ENCODE measurements at places on chromosomes 2 and 18.

DNA sequence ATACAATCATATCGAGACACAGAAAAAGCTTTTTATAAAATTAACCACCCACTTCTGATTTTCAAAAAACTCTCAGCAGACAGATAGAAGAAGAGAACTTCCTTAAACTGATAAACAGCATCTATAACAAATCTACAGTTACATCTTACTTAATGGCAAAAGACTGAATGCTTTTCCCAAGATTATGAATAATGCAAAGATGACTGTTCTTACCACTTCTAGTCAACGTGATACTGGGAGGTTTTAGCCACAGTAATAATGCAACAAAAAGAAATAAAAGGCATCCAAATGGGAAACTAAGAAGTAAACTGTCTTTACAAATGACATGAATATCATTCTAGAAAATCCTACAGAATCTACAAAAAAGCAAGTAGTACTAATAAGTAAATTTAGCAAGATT is 58.0 kb upstream of the TMEM247 start:
- H3K27ac ChIP-seq = no peak overlapping the region
- no peaks in the 10 kb centered on the region for H3K27me3 ChIP-seq
- no peaks in the 10 kb centered on the region for H3K4me1 ChIP-seq
- DNase-seq = no peak
- no peak overlapping the region for H3K4me3 ChIP-seq

- H3K4me1 ChIP-seq = no peaks in the 10 kb centered on the region
- no peak overlapping the region for H3K4me3 ChIP-seq
- H3K36me3 ChIP-seq = no peaks in the 10 kb centered on the region
Measured at GRCh38 chr2:11478899-11479605, 13.1 kb upstream of the E2F6 start.

DNA sequence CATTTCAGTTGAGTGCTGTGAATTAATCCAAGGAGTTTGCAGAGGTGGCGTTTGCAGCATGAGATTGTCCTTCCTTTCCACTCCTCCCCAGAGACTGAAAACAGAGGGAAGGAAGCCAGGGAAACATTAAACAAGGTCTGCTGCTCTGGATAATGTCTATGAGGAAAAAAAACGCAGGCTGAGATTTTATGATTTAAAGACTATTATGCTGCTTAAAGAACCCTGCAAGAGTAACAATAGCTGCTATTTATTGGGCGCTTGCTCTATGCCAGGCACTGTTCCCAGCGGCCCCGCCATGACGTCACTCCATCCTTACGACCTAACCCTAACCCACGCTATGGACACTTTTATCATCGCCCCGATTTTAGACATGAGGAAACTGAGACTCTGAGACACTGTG is 222.4 kb downstream of the BCL2 start:
- no peak for DNase-seq
- no peaks in the 10 kb centered on the region for H3K4me1 ChIP-seq
- no peak overlapping the region for H3K4me3 ChIP-seq

DNA sequence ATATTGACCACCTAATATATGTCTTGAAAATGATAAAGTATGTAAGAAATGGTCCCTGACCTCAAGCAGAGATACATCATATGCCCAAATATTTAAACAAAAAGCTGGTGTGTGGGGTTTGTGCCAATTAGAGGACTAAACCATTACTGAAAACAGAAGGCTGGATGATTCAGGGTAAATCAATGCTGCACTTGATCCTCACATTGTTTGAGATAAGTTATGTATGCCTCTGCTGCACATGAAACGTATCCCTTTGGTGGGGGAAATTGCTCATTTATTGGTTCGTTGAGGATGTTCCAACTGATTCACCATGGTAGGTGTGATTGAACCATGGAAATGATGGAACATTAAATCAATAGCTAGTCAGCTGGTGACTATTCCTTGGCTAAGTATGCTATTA is 24.7 kb upstream of the DARS1 start:
- H3K4me3 ChIP-seq = no peak overlapping the region
- no peaks in the 10 kb centered on the region for H3K36me3 ChIP-seq
- DNase-seq = no peak
- no peaks in the 10 kb centered on the region for H3K27me3 ChIP-seq
- no peaks in the 10 kb centered on the region for H3K4me1 ChIP-seq

DNA sequence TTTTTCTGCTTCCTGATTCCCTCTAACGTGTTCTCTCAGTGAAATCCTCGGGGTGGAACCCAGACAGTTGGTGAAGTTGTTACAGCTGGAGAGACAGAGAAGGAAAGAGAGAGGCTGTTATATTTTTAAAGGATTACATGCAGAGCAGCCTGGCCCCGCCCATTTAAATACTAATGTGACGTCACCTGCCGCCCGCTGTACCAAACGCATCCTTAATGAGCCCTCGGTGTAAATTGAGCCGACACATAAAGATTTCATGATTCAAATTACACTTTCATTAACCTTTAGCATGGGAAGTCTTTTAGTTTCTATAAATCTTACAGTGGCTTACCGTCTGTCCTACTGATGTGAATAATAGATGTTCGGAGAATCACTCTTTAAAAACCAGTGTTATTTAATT is 164.0 kb upstream of the SIX3 start:
- H3K36me3 ChIP-seq = no peaks in the 10 kb centered on the region
- no peak for DNase-seq
- no peak overlapping the region for H3K27ac ChIP-seq

- no peaks in the 10 kb centered on the region for H3K27me3 ChIP-seq
- H3K4me1 ChIP-seq = no peaks in the 10 kb centered on the region
- H3K27ac ChIP-seq = no peak overlapping the region
- no peak for DNase-seq
- no peaks in the 10 kb centered on the region for H3K36me3 ChIP-seq
Measured at GRCh38 chr18:54906331-54907185, 52.7 kb downstream of the CCDC68 start.

DNA sequence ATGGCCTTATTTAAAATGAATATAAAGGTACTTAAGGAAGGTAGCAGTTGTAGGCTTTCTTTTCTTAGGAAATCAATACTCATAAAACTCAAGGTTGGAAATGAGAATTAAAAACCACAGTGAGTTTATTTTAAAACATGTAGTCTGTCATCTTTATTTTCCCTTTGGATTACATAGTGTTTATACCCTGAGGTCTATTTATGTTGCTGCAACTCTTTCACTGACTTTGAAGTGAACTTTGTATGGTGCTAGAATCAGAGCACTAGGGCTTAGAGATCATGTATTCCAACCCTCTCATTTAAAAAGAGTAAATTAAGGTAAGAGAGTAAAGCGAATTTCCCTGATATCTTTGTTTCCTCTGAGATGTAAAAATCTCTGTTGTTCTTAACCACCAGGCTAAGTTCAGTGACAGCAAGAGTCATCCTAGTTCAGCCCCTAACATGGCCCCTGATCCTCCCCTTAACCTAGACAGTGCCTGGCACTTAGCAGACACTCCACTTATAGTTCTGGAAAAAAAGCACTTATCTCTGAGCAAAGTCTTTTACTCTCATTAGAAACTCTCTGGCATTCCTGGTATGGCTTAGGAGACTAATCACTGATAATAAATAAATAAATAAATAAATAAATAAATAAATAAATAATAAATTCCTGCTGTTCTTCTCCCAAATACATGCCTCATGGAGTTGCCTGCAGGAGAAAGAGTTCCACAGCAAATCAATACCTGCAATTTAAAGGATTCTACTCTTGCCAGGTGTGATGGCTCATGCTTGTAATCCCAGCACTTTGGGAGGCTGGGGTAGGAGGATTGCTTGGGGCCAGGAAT is 33.0 kb upstream of the PPP1R1C start:
- H3K4me3 ChIP-seq = no peak overlapping the region
- H3K36me3 ChIP-seq = no peaks in the 10 kb centered on the region
- H3K27me3 ChIP-seq = no peaks in the 10 kb centered on the region
- peaks cover 11% of the 10 kb centered on the region for H3K4me1 ChIP-seq

DNA sequence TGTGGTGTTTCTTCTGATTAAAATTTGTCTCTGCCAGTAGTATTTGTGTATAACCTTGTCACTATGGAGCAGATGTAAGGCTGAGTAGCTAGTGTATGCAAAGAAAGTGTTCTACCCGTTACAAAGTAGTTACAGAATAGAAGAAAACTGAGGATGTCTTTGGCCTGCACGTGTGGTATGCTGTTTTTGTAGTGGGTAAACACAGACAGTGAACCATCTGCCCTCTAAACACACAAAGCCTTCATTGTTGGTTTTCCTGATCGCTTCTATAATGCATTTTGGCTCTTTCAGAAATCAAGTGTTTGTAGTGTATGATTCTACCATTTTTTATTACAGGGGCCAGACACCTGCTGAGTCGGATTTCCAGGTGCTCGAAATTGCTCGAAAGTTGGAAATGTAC is 61.5 kb downstream of the FARP2 start:
- H3K4me3 ChIP-seq = no peak overlapping the region
- DNase-seq = no peak
- no peaks in the 10 kb centered on the region for H3K27me3 ChIP-seq

DNA sequence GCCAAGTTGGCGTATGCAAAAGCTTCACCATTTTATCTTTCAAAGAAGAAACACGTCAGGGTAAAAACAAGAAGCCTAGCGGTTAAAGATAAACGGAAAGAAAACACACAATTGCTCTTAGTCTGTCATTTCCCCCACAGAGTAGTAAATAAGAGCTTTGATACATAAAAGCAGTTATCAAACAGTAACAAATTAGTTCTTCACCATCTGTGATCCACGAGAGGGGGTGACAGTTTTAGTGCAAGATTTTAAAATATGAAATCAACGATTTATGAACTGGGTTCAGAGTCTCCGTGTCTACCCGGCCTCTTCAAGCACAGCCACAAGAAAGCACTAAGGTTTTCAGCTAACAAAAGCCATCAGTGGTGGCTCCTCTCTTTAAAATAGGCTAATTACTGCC is 703.9 kb upstream of the ID2 start:
- no peaks in the 10 kb centered on the region for H3K36me3 ChIP-seq
- no peak for DNase-seq
- no peak overlapping the region for H3K27ac ChIP-seq
- no peaks in the 10 kb centered on the region for H3K4me1 ChIP-seq
- H3K4me3 ChIP-seq = no peak overlapping the region

DNA sequence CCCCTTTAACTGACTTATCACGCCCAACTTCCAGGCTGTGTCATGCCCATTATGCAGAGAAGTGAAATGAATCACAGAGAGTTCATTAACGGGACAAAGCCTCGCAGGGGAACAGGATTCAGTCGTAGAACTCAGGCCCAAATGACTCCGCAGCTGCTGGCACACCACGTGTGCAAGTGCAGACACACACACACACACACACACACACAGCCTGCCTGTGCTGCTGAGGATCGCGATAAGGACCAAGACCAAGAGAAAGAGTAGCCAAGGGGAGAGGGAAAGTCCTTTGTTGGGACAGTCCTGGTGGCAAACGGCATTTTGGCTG is 90.0 kb upstream of the TAF1B start:
- H3K4me3 ChIP-seq = peak overlapping the region; percentile 32
- peak; percentile 55 for DNase-seq
- H3K27me3 ChIP-seq = no peaks in the 10 kb centered on the region

DNA sequence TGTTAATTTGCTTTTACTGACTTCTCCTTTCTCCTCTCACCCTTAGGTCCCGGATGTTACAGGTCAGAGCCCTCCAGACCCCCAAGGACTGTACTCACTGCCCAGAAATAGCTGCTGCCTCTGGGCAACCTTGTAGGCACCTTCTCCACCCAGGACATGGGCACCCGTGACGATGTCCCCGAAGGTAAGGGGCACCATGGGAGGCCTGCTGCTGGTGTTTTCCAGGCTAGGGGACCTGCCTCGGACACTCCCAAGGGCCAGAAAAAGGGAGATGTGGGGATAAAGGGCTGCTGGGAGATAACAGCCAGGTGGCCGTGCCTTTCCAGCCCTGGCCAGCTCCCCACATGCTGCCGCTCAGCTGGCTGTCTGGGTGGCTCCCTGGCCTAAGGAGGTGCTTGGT is 13.6 kb downstream of the TOGARAM2 start:
- H3K27ac ChIP-seq = no peak overlapping the region
- H3K36me3 ChIP-seq = no peaks in the 10 kb centered on the region
- H3K27me3 ChIP-seq = no peaks in the 10 kb centered on the region
- no peaks in the 10 kb centered on the region for H3K4me1 ChIP-seq
- no peak for DNase-seq

- no peak overlapping the region for H3K4me3 ChIP-seq
- peaks cover 3% of the 10 kb centered on the region for H3K4me1 ChIP-seq
- H3K27me3 ChIP-seq = no peaks in the 10 kb centered on the region
- H3K36me3 ChIP-seq = peaks cover 11% of the 10 kb centered on the region
Measured at GRCh38 chr2:101830555-101830954, 133.0 kb downstream of the MAP4K4 start.

- H3K4me1 ChIP-seq = no peaks in the 10 kb centered on the region
- no peaks in the 10 kb centered on the region for H3K36me3 ChIP-seq
- no peak overlapping the region for H3K27ac ChIP-seq
- no peak overlapping the region for H3K4me3 ChIP-seq
- H3K27me3 ChIP-seq = no peaks in the 10 kb centered on the region
Measured at GRCh38 chr2:191126386-191127085, 24.3 kb downstream of the STAT4 start.

DNA sequence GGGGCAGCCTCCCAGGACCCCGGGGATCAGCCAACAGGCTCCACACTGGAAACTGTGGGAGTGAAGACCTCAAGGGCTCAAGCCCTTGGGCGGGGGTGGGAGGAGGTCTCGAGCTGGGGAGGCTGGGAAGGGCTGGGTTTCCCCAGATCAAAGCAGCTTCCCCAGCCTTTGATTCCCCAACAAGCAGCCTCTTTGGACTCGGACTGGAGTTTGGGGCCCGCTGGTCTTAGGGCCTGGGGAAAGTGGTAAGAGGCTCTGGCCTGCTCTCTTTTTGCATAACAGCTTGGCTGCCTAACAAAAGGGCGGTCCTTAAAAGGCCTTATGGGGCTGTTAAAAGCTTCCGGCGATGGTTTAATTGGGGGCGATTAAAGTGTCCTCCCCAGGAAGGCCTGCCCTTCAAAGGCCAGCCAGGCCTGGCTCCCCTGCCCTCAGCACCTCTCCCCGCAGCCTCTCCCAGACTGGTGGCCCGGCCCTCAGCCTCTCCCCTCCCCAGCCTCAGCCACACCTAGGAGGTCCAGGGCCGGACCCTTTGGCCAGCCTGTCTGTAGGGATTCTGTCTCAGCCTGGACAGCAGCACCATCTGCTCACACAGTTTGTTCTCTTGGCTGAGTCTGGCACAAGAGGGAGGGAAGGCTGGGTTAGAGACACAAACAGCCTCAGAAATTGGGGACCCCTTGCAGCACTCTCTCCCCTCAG is 39.6 kb downstream of the ZFP36L2 start:
- no peaks in the 10 kb centered on the region for H3K36me3 ChIP-seq
- no peaks in the 10 kb centered on the region for H3K27me3 ChIP-seq
- DNase-seq = no peak
- no peak overlapping the region for H3K27ac ChIP-seq
- H3K4me1 ChIP-seq = no peaks in the 10 kb centered on the region

DNA sequence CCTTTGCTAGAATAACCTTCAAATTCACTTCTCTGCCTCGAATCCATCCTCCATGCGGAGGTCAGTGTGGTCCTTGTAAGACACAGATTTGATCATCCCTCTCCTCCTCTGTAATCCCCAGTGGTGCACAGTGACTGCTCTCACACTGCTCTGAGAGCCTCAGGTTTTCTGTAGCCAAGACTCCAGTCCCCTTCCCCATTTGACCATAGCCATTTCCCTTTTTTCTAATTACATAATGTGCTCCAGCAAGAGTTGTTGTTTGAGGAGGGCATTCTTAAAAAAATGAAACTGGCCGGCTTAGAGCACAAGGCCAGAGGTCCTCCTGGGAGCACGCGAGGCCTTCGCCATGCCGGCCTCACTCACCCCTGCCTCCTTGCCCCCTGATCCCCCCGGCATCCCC is 34.7 kb upstream of the LPIN1 start:
- no peak for DNase-seq
- no peaks in the 10 kb centered on the region for H3K4me1 ChIP-seq
- no peaks in the 10 kb centered on the region for H3K36me3 ChIP-seq
- no peak overlapping the region for H3K4me3 ChIP-seq
- no peak overlapping the region for H3K27ac ChIP-seq

- H3K27me3 ChIP-seq = no peaks in the 10 kb centered on the region
- 0 out of 2 replicates have a peak, but pooled peaks cover 2% of the 10 kb centered on the region for H3K4me1 ChIP-seq
- no peak for DNase-seq
Measured at GRCh38 chr2:37343537-37344434, 644 bp upstream of the QPCT start.

All from Panc1 (cell line).